ENCODE measurements at places on chromosomes 3 and 15.

GRCh38 chr15:59711451-59712243, 22.5 kb upstream of the BNIP2 start:
- no peak for DNase-seq

DNA sequence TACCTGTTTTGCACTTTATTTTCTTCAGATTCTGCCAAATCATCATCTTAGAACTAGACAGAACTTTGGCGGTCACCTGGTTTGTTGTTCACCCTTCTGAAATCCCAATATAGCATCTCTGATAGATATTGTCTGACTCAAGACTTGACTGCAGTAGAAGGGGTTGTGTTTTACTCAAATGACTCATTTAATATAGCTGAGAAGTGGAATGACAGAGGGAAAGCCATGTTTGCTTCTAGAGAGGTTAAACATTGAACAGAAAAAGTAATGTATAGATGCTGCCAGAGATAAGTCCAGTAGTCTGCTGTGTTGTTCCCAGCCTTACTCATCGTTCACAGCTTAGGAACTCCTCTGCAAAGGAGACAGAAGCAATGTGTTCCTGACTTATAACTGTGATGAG, 402.0 kb downstream of the AGBL1 start:
- DNase-seq: no peak

GRCh38 chr3:81624756-81625155, 136.7 kb downstream of the GBE1 start:
- DNase-seq: no peak

- peak; percentile 35 for DNase-seq
Measured at GRCh38 chr3:27976933-27977332, 254.8 kb upstream of the EOMES start.

All from choroid plexus epithelial cell (primary cell).